Endothelial cell of umbilical vein (primary cell): ENCODE measurements at places on chromosomes 4 and X. TPM values are rescaled to one million over a fixed set of nuclear protein-coding genes. Genes with fewer than 3 reads are reported as not detected.

The TREX2 gene
- total RNA-seq, result 0.82 and 1.9 TPM in 2 replicates

The NHSL2 gene
- 40.3 and 49.9 TPM in 2 replicates for total RNA-seq

The ARSJ gene
- total RNA-seq, result 44.0 and 50.0 TPM in 2 replicates

The DLG3 gene
- 2.4 and 3.2 TPM in 2 replicates for total RNA-seq

The TBC1D1 gene
- total RNA-seq, result 112 and 116 TPM in 2 replicates

The MAGEA6 gene
- not detected in 2 replicates for total RNA-seq

The MAOA gene
- 18.1 and 23.5 TPM in 2 replicates for total RNA-seq

The PRPS2 gene
- total RNA-seq, result 36.7 and 38.0 TPM in 2 replicates

The ASB9 gene
- 5.6 and 7.6 TPM in 2 replicates for total RNA-seq

The CXCL9 gene
- total RNA-seq, result not detected in 2 replicates

The PABPC4L gene
- 1.3 and 1.6 TPM in 2 replicates for total RNA-seq

The NXF2 gene
- total RNA-seq, result not detected in 2 replicates

The IL13RA1 gene
- 61.9 and 66.4 TPM in 2 replicates for total RNA-seq

The TCEAL3 gene
- 21.3 and 23.7 TPM in 2 replicates for total RNA-seq

The SLC10A4 gene
- 0.18 TPM in 1 of 2 replicates, not detected in the other for total RNA-seq
